SHP77 (cell line): ENCODE measurements at places on chromosomes 6 and 20.

DNA sequence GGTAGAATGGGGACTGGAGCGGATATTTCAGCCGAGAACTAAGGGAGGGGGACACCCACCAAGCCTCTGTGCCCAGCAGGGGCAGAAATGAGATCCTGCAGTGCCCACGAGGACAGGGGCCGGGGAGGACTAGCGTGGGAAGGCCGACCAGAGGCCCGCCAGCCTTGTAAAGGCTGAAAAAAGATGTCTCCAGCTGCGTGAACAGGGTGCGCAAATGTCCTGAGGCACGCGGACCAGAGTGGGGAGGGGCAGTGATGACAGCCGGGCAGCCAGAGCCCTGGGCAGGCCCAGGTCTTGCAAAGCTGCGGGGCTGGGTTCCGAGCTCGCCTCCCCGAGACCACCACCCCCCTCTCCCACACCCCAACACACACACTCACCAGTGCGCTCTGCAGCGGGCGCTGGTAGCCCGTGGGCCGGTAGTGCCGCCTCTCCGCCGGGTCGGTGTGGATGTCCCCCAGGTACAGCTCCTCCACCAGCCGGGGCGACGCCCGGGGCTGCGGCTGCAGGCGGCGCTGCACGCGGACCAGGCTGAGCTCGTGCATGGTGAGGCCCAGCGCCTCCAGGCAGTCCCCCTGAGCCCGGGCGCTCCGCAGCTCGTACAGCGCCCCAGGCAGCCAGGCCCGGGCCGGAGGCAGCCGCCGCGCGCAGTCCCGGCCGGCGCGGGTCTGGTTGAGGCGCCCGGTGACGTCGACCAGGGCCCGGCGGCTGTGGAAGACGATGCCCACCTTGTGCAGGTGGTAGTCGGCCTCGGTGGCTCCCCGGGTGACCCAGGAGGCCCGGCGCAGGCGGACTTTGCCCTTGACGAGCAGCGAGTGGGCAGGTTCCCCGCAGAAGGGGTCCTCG is 48.2 kb downstream of the APCDD1L start:
- no peak for DNase-seq

- no peak for DNase-seq
Measured at GRCh38 chr6:42702200-42702599, 20.2 kb downstream of the PRPH2 start.

GRCh38 chr20:44291754-44292153 is 19.2 kb downstream of the FITM2 start:
- no peak for DNase-seq

GRCh38 chr20:61493798-61494305 is 241.8 kb downstream of the CDH4 start:
- DNase-seq: no peak
